Left colon (tissue), 2 donors: ENCODE measurements at places on chromosomes 7 and 10. TPM values are rescaled to one million over a fixed set of nuclear protein-coding genes. Genes with fewer than 3 reads are reported as not detected.

Gene NODAL
- not detected for total RNA-seq

Gene ATP6V1F
- total RNA-seq, result 65.8 TPM

Gene DNAJC30
- total RNA-seq, result 8.5 TPM

Gene PRKG1
- total RNA-seq, result 17.2 TPM

Gene FMC1
- total RNA-seq, result 18.8 TPM

Gene HYAL4
- total RNA-seq, result not detected

GRCh38 chr7:139153832-139154231 is 44.3 kb upstream of the ZC3HAV1 start:
- DNase-seq, result no peak

GRCh38 chr10:109960682-109961081 is 37.4 kb upstream of the XPNPEP1 start:
- DNase-seq, result no peak

DNA sequence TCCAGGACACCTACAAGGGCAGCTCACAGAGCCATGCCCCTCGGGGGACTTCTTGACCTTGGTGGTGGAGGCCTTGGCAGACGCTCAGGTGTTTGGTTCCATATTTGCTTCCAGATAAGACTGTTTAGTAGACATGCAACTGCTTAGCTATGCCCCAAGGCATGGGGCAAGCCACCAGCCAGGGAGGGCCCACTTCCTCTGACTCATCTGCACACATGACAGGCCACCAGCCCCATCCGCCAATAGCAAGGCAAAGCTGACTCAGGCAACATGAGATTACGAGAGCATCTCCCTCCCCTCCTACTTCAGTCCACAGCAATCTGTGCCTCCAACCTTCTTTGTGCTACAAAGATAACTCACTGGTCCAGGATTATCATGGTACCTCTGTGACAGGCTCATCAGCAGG is 54.9 kb downstream of the KCNMA1 start:
- no peak for DNase-seq

GRCh38 chr7:90552521-90552920 is 43.6 kb upstream of the CDK14 start:
- DNase-seq, result no peak

GRCh38 chr7:80316811-80317210 is 182.2 kb downstream of the GNAI1 start:
- DNase-seq, result no peak

GRCh38 chr7:12062062-12062461 is 149.0 kb upstream of the TMEM106B start:
- no peak for DNase-seq

GRCh38 chr7:157139111-157139809 is 534 bp downstream of the UBE3C start:
- DNase-seq, result peak; percentile 42

DNA sequence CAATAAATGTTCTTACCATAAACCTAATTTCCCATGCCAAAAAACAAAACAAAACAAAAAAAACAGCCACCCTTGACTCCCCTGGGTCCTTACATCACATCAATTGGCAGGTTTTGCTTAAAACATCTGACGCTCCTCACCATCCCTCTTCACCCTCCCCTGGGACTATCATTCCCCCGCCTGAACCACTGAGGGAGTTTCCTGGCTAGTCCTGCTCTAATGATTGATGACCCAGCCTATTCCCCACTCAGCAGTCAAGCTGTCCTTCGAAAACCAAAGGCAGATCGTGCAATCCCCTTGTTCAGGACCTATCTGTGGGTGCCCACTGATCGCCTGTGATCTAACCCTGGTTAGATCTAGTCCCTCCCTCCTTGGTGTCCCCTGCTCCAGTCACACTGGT is 11.2 kb upstream of the FRMPD2 start:
- no peak for DNase-seq

- no peak for DNase-seq
Measured at GRCh38 chr7:55165176-55165861, 146.5 kb downstream of the EGFR start.

DNA sequence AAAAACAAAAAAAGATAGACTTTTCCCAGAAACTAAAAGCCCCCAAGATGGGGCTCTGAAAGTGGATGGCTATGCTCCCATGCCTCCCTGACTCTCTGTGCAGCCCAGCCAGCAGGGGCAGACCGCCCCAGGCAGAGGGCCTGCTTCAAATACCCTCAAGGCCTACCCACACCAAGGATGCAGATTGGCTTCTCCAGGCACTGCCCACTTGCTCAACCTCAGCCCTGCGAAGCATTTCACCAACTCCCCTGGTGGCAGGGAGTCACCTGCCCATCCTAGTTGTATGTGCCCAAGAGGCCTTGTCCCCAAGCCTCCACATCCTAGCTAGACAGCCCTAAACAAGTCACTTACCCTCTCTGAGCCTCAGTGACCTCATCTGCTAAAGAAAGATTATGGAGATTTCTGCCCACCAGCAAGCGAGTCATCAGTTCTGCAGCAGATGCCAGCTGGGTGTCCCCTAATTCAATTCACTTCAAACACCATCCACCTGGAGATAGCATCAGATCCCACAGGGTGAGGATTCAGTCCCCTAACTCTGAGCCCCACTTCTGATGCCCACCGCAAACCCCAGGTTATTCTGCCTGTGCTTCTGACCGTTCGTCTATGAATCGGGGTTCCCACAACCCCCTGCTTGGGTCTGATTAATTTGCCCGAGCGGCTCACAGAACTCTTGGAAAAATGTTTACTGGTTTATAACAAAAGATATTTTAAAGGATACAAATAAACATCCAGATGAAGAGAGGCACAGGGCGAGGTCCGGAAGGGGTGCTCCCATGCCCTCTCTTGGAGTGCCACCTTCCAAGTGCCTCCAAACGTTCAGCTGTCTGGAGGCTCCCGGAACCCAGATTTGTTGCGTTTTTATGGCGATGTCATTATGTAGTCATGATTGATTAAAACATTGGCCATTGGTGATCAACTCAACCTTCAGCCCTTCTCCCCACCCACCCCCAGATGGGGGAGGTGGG is 18.6 kb upstream of the ZMIZ1 start:
- no peak for DNase-seq

- no peak for DNase-seq
Measured at GRCh38 chr10:28587970-28588290, 55.0 kb downstream of the WAC start.

GRCh38 chr10:126525326-126525725 is 137.0 kb upstream of the ADAM12 start:
- DNase-seq, result no peak

- no peak for DNase-seq
Measured at GRCh38 chr10:75936841-75937240, 505.4 kb downstream of the LRMDA start.

DNA sequence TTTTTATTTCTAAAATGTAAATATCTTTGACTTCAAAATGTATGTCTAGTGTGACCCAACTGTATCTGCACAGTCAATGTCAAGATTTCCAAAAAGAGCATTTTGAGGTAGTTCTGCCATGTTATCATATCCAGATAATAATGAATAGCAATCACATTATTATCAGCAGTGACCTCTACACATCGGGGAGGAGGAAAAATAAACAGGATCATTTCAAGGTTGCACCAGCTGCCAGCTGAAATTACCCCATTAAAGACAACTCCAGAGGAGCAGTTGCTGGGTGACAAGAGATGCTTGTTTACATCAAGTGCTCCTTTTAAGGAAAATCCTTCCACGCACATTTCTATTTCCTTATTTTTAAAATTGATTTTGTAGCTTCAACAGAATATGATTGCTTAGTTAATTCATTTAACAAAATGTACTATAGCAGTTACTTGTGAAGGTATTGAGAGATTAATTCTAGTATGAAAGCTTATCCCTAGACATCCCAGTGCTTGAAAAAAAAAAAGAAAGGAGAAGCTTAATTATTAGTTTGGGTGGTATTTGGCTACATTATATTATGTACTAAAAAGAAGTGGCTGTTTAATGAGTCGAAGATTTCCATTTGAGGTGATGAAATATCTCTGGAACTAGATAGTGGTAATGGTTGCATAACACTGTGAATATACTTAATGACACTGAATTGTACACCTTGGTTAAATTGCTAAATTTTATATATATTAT is 19.3 kb upstream of the SLC35G1 start:
- no peak for DNase-seq

DNA sequence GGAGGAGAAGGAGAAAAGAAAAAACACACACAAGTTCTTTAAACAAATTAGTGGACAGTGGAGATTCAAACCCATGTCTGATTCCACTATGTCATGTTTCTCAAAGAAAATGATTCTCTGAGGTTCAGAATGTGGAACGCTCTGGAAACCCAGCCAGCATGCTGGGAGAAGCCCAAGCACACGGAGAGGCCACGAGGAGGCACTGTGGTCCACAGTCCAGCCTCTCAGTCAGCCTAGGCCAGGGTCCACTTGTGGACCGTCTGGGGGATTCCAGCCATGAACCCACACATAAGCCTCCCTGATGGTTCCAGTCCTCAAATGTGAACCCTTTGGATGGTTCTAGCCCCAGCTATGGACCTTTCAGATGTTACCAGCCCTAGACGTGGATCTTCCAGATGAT is 73.4 kb downstream of the CAV1 start:
- DNase-seq, result no peak

DNA sequence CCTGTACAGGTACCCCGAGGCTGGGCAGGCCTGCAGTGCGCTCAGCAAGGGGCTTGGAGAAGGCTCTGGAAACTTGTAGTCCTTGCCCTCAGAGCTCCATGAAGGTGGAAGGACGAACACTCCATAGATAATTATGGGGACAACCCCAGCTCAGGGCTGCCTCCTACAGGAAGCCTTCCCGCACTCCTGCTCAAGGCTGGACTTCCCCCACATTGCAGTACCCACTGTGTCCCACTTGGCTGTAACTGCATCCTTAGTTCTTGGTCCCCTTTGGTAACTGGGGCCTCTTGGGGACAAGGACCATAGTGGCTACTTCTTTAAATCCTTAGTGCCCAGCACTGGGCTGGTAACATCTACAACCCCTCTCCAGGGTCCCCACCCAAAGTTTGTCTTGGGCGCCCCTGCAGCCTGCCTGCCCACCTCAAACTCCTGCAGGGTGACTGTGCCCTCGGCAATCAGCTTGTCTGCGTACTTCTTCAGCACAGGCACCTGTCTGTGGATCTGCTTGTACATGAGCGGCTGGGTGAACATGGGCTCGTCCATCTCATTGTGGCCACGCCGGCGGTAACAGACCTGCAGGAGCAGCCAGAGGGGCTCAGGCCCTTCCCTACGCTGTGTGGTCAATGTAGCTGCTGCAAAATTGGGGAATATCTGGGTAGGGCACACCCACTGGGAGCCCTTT is 17.1 kb downstream of the OGDHL start:
- DNase-seq, result no peak

- no peak for DNase-seq
Measured at GRCh38 chr7:143375298-143376034, 5.7 kb upstream of the ZYX start.

- DNase-seq, result no peak
Measured at GRCh38 chr7:11604505-11604904, 227.5 kb downstream of the THSD7A start.

GRCh38 chr10:15265056-15265455 is 96.6 kb upstream of the NMT2 start:
- DNase-seq, result no peak

- no peak for DNase-seq
Measured at GRCh38 chr10:70677016-70677415, 4.7 kb downstream of the ADAMTS14 start.

- no peak for DNase-seq
Measured at GRCh38 chr7:86773309-86773708, 129.6 kb downstream of the GRM3 start.

- no peak for DNase-seq
Measured at GRCh38 chr10:126397640-126398382, 9.5 kb upstream of the ADAM12 start.

DNA sequence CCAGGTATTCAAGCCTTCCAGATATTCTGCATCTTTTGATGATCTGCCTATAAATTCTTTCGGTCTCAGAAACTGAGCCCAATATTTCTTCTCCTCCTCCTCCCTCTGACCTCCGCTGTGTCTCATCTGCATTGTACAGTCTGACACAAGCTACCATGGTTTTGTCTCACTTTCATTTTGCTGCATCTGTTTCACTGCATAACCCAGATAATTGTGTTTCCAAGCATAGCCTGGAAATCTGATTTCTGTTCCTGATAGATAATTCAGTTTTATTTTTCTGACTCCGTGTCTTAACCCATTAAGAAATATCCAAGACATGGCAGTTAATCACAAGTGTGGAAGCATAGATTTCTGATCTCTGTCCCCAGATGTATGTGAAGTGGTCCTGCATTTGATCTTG is 374.2 kb upstream of the SEMA3A start:
- DNase-seq, result no peak

- DNase-seq, result no peak
Measured at GRCh38 chr10:123913688-123914268, 22.2 kb upstream of the CPXM2 start.

DNA sequence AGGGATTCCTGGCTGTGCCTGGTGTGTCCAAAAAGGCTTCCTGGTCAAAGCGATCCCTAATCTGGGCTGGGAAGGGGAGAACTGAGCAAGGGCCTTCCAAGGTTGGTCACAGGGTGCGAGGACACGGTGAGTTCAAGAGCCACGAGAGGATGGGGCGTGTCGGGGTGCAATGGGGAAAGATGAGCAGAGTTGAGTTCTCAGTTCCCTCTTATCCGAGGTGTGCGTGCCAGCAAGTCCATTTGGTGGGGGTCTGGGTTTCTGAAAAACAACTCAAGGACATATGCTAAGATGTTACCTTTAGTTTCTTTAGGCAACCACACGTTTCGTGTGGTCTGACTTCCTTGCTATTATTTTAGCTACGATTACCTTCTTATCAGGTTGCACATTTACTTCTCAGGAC is 1.3 kb downstream of the ZNF775 start:
- DNase-seq, result peak; percentile 38

GRCh38 chr7:1081931-1082401 is 5.9 kb upstream of the GPER1 start:
- no peak for DNase-seq

DNA sequence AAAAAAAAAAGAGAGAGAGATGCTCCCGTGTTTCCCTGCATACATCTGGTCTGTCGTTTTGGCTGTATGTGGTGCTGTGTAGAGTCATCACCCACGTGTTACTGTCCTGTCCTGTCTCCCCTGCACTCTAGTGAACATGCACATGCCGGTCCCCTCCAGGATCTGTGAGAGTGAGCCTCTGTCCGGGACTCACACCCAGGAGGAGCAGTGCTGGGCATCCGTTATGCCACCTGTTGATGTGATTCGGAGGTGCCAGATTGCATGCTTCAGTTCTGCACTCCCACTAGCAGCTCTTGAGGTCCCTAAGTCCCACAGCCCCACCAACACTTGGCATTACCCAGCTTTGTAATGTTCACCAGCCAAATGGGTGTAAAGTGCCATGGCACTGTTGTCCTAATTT is 16.4 kb downstream of the GHRHR start:
- no peak for DNase-seq

GRCh38 chr10:28387140-28387539 is 84.3 kb upstream of the MPP7 start:
- DNase-seq, result peak; percentile 60

- no peak for DNase-seq
Measured at GRCh38 chr7:1850976-1851571, 181.0 kb downstream of the ELFN1 start.
